ENCODE measurements at places on chromosomes 7 and 10.

- DNase-seq = no peak
Observed at GRCh38 chr10:71632896-71633600, 86.5 kb downstream of the C10orf105 start.

DNA sequence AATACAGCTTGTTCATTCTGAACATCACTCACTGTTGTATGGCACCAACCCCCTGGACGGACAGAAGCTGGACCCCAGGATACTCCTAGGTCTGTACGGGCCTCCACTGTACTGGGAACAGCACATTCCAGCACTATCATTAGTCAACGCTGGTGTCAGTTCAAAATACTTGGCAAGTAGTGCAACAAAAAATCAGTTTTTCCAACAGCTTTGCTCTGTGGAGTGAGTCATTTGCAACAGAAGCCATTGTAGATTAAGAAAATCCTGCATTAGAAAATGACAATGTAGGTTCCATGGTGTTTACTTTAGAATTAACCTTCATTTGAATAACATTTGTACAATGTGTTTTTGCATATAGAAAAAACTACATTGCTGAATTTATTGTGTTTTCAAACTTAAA is 266.6 kb downstream of the HDAC9 start:
- no peak for DNase-seq

- no peak for DNase-seq
Observed at GRCh38 chr7:55517191-55517633, 55.1 kb downstream of the VOPP1 start.

DNA sequence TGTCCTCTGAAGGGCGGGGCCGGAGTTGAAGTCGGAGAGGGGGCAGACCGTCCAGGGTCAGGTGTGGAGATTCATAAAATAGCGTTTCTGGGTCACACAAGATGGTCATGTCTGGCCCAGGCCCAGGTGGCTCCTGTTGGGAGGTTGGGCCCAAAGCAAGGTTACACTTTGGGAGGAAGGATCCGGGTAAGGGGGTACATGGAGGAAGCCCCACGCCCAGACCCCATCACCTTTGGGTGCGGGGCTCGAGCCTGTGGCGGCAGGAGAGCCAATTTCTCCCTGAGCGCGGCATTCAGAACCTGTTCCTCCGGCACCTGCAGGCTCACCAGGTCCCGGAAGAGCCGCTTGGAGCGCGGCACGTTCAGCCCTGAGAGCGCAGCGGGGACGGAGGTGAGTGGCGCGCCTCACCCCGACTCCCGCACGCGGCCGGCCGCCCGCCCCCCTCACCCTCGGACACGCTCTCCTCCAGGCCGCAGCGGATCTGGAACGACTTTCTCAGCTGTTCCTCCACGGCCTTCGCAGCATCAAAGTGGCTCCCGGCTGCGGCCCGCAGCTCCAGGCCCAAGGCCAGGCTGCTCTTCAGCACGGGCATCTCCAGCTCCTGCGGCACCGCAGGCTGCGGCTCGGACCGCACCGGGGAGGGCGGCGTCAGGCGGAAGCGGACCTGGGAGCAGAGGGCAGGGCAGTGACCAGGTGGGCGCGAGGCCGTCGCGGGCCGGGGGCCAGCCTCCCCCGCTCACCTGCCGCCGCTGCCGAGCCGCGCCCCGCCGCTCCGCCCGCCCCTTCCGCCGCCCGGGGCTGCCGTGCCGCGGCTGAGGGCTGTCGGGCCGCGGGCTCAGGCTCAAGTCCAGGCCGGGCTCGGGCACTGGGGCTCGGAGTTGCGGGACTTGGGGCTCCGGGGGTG is 644 bp downstream of the PPP1R35 start:
- no peak for DNase-seq

GRCh38 chr7:69211739-69212138 is 386.5 kb upstream of the AUTS2 start:
- no peak for DNase-seq

DNA sequence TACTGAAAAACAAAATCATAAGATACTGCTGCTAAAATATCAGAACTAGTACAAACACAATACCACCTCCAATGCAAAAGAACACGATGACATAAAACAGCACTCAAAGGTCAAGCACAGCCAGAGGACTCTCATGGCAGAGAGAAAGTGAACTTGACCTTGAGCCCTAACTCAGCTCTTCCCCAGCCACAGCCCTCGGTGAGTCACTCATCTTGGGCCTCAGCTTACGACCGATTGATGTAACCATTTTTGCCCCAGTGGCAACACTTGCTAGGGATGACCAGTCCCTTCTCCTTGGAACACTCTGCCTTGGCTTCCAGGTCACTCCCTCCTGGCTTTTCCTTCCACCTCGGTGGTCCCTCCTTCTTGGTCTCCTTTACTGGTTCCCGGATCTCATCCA is 77.8 kb downstream of the JAZF1 start:
- DNase-seq = no peak

- DNase-seq = no peak
Observed at GRCh38 chr7:16543456-16543855, 16.8 kb downstream of the LRRC72 start.

DNA sequence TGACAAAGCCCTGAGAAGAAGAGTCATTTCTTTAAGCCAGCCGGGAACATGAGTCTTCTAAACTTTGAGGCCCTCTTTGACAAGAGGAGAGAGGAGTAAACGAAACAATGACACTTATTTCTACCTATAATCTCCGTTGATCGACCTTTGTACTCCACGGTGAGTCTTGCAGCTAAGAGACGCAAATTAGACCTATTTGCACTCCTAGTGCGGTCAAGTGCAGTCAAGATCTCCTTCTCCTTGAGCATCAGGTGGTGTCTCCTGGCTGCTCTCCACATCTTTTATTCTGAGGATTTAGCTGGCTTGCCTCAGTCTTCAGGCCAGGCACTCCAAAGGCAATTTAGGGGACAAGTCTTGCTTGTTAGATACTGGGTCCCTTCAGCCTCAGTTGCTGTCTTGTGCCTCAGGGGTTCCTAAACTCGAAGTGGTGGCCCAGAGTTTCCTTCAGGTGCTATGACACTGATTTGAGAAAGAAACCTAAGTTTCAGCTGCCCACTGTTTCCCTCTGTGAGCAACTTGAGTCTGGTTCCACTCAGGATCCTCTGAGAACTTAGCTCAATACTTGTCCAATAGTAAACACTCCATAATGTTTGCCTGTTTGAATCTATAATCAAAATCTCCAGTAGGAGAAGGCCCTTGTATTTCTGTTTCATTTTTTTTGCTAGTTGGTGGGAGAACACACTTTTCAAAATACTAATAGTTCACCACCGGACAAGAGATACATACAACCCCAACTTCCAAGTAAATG is 312.9 kb downstream of the RNLS start:
- DNase-seq = no peak

DNA sequence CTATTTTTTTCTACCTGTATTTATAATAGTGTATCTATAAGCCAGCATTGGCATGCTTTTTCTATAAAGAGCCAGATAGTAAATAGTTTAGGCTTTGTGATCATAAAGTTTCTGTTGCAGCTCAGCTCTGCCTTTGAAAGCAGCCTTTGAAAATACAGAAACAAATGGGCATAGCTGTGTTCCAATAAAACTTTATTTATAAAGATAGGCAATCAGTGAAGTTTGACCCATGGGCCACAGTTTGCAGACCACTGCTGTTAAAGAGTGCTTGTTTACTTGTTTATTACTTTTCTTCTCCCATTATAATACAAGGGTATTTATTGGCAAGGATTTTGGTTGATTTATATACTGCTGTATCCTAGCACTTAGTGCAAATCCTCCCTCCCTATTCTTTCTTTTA is 72.5 kb downstream of the SRI start:
- no peak for DNase-seq

GRCh38 chr10:113538151-113538550 is 14.7 kb upstream of the HABP2 start:
- no peak for DNase-seq

DNA sequence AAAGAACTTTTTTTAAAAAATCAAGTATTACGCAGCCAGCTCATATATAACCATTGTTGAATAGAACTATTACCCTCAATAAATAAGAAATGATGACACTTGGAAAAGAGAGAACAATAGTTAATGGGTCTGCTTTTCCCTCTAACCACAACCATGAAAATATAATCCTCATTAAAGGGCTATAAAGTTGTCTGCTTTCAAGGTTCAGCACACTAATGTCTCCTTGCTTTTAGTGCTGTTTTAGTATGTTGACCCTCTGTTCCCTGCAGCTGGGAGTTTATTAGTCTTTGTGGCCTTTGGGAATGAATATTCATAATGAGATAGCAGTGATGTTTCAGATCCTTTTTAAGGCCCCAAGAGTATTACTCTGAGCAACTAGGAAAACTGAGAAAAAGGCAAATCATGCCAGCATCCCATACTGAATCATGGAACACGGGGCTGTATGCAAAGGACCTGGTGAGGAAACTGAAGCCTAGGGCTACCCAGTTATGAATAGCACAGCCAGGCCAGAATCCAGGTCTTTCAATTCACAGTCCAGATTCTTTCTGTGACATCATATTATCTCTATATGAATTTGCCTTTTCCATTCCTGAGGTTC is 332.0 kb upstream of the LRGUK start:
- no peak for DNase-seq

- DNase-seq = no peak
Observed at GRCh38 chr10:76871697-76872295, 765.8 kb downstream of the KCNMA1 start.

DNA sequence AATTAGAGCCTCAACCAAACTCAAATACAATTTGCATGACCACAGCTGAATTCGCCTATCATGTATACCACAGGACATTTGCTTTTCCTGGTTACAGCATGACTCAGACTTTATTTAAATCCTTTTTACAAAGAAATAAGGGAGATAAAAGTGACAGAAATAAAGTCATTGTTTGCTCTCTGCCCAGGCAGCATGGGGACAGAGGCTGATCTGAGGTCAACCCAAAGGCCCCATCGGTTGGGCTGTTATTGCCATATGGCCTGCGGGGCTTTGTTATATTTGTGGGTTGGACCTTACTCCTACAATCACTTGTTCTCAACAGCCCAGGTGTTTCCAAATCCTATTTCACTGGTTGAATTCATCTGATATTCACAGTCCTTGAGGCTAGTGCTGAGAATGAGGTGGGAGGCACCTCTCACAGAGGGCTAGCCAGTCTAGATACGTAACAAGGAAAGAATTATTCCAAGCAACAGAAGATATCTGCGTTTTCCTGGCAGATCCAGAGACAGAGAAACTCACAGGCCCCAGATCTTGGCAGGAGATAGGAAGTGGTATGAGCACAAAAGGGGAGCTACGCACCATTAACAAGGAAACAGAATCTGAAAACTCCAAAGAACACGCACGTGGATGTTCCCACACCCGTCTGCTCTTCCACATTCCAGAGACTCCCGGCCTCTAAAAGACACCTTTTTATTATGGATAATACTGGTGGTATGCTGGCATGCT is 117.3 kb downstream of the HIPK2 start:
- no peak for DNase-seq

- no peak for DNase-seq
Observed at GRCh38 chr7:28529755-28530154, 117.4 kb downstream of the CREB5 start.

DNA sequence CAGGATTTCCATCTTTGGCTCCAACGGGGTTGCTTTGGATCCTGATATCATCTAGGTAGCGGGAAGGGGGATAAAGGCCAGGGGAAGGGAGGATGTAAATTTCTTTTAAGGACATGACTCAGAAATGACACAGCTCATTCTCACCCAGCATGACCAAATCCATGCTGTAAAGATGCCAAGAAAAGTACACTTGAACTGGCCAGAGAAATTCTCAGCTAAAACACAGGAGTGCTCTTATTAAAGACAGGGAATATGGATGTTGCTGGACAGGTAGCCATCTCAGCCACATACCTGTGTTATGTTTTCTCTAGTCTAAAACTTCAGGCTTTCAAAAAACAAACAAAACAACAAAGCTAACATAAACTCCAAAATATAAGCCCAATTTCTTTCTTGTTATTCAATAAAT is 68.3 kb downstream of the NAMPT start:
- DNase-seq = no peak

DNA sequence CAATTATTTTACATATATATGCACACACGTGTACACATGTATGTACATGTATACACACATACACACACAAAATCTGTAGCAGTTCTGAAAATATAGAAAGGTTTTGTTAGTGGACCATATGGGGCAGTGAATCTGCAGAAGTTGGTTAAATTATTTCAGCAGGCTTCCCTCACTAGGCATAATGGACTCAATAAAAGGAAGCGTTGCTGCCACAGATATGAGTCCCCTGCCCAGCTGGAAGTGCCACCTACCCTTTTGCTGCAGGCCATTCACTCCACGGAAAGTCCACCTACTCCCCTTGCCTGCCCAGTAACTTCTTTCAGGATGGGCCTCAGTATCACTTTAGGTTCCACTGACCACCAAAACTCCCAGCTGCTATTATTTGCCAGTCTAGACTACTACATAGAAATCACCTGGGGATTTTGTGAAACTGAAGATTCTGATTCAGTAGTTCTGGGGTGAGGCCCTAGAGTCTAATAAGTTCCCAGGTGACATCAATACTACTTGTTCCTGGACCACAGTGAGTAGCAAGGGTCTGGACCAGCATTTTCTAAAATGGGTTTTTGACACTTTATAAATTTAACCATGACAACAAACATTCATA is 29.3 kb upstream of the CROT start:
- no peak for DNase-seq

DNA sequence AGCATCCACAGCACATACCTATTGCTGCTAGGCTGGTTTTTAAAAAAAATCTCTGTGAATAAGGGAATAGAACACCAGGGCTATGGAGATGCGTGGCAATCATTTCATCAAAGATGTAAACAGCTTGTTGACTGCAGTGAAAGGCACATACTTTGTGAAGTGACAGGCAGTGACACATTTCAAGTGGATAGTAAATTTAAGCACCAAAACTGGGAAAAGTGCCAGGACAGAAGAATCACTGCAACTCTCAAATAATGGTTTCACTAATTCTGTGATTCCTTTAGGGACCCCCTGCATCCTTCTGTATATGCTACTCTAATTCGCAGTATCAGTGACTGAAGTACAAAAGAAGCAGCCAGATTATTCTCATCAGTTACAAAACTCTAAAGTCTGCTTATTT is 145.2 kb upstream of the KLF14 start:
- no peak for DNase-seq

DNA sequence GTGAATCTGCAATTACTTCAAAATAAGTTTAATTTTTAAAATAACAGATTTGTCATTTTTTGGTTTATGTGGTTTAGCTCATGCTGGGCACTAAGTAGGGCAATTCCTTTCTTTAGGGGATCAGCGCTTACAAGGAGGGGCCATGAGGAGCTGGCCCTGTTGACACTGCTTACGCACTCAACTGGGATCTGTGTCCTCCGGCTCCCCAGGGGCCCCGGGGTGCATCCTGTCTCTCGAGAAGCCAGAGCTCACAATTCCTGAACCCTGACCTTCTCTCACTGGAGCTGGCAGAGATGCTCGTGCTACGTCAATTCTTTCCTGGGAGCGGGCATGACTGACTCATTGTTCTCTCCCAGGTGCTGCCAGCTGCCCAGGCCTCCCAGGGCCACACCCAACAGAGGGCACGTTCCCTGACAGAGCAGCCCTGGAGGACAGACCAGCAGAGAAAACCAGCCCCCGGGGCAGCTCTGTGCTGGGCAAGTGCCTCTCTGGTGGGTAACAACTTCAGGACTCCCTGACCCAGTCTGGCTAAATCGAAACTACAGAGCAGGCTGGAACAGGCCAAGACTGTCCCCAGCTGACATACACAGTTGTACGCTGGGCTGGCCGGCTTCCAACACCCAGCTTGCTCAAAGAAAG is 36.8 kb downstream of the CTBP2 start:
- DNase-seq = no peak

GRCh38 chr7:125516194-125516593 is 586.6 kb upstream of the POT1 start:
- no peak for DNase-seq

- DNase-seq = no peak
Observed at GRCh38 chr10:53325066-53325465, 552.5 kb upstream of the MBL2 start.

GRCh38 chr10:133379152-133379800 is at the start of gene PAOX:
TSS of gene PAOX (plus strand) at chr10:133379262. CDS start at chr10:133379317, 55 bp downstream.
- DNase-seq = no peak

Measured in Jurkat, Clone E6-1 (cell line).